ENCODE measurements at places on chromosomes 2 and 18.

DNA sequence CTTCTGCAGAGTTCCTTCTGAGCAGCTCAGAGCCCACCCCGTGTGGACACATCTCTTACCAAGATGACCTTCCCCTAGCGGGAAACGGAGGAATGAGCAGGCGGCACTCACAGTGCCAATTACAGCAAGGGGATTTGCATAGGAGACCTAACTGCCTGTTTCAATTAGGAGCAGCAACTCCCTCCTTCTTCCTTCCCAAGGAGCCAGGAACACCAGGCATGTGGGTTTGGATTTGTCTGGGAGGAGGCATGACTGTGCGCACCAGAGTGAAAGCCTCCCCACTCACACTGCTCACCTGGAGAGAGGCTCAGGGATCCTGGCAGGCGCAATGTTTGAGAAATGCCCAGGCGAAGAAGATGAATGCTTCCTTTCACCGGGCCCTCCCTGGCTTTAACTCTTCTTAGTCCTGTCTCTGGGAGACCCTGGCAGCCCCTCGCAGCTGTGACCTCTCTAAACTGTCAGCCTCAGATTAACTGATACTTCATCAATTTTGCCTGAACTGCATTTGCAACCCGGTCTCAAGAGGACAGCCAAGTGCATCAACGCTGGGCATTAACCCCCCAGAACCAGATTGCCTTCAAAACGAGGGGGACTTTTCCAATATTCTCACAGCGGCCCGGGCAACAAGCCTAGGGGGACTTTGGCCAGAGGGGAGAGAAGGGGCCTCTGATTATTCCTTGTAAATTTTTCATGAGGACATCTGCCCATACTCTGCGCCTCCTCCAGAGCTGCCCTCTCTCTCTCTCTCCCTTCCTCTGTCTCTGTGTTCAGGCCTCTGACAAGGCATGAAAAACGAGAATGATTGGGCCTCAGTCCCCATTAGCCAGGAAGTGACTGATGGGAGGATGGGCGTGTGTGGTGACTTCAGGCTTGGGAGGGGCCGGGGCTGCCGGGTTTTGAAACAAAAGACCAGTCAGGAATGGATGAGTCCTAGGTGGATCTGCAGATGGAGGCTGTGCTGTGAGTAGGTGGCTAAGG lies 93.8 kb downstream of the CMPK2 start:
- DNase-seq, result no peak

GRCh38 chr2:223019390-223019930 lies 32.5 kb upstream of the KCNE4 start:
- no peak for DNase-seq

GRCh38 chr2:74242354-74243071 lies 44.1 kb downstream of the MTHFD2 start:
- no peak for DNase-seq

GRCh38 chr2:47810850-47811249 lies 27.9 kb downstream of the MSH6 start:
- no peak for DNase-seq

DNA sequence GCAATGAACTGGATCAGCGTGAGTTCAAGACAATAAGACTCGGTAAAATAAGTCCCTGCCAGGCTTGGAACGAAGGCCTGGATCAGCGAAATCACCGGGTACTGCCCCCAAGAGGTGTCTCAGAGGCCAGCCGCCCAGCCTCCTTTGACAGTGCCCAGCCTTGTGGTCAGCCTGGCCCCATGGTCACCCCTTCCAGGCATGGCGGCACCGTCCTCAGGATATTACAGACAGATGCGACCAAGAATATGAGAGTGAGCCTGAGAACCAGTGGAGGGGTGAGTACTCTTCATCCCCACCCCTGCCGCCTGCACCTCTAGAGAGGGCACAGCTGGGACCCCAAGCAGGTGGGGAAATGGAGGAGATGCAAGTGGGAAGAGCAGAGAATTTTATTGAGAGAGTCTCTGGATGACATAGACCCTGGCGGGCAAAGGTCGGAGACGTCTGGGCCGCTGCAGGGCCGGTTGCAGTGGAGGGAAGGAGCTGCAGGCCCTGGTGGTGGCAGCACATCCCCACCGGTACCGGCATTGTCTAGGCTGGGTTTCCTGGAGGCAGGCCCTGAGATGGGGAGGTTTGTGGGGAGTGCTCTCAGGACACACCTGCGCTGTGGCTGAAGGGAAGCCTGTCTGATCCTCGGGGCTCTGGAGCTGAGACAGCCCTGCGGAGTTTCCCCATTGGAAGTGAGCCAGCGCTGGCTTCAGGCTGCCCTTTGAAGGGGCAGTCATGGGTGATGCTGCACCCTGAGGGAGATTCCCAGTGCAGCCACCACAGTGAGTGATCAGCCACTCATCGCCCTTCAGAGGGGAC lies 190.0 kb downstream of the SEPTIN10 start:
- DNase-seq, result no peak

DNA sequence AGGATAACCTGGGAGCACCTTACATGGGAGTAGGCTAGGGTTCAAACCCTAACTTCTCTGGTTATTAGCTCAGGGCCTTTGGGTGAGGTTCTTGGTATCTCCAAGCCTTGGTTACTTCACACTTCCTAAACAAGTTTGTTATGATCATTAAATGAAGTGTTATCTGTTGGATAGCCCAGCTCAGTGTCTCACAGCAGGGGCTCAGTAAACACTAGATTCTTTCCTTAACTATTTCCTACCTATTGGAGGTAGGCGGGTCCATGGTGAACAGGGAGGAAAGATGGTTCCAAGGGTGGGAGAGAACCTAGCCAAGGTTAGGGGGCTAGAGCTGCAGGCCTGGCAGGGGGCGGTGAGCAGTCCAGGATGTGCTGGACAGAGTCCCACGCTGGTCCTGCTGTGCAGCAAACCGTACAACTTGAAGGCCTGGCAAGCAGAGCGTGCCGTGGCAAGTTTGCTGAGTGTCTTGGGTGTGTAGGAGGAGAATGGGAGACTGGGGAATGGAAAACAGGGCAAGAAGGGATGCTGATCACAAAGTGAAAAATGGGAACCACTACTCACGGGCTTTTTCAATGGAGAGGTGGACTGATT lies 259.1 kb downstream of the PRKCE start:
- DNase-seq, result no peak

DNA sequence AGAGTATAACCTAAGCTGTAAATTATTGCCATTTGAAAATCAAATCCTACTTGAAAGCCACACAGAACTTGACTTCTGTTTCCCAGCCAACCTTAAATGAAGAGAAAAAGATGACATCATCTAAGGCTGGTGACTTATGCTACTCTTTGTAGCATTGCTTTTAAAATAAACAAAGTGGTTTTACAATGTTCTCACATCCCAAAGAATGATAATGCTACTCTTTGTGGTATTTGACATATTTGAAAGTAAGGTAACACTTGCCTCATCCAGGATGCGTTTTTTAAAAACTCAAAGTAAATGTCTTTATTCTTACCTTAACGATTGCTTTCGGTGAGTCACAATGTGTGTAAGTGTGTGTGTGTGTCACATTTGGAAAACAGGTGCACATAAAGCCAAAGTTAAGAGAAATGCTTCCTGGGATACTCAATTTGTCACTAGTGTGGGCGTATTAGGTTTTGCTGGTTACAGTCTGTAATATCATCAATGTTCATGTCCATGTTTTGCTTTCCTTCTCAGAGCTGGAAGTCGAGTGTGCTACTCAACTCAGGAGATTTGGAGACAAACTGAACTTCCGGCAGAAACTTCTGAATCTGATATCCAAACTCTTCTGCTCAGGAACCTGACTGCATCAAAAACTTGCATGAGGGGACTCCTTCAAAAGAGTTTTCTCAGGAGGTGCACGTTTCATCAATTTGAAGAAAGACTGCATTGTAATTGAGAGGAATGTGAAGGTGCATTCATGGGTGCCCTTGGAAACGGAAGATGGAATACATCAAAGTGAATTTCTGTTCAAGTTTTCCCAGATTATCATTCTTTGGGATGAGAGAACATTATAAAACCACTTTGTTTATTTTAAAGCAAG lies 2.6 kb downstream of the PMAIP1 start:
- no peak for DNase-seq

DNA sequence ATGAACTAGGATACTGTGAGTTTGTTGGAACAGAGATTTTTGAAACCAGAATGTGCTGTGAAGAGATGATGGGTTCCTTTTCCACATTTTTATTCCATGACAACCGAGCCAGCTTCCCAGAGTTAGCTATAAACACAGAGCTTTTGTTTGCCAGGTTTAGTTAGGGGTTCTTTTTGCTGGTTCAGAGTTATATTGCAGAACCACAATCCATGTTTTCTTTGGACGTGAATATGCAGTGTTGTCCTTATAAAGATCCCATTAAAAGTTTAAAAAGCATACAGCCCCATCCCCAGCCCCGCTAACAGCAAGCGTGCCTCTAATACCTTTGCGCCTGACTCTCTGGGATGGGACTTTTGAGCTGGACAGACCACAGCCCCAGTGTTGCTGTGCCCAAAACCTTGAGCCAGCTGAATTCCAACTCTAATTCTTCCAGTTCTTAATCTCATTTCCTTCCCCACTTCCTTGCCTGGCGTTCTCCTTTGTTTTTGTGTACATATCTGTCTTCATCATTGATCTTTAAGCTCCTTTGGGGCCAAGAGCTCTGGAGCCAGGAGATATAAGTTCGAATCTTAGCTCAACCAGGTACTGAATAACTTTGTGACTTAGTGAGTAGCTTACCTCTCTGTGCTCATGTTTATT lies 72.3 kb downstream of the SPATS2L start:
- no peak for DNase-seq

DNA sequence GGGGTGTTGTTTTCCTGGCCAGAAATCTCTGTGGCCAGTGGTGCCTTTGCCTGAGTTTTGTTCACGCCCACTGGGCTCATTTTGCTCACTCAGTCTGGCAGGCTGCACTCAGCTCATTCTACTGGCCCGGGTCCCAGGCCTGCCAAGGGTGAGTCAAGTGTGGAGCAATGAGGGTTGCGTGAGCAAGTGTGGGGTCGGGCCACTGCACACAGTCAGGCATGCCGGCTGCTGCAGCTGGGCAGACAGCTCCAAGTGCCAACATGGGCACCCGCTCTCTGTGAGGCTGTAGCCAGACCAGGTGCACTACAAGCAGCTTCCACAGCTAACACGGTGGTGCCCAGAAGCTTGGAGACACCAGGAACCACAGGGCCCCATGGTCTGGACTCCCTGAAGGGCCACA lies 801.1 kb upstream of the RAB6C start:
- no peak for DNase-seq

- DNase-seq, result no peak
These were observed 145.3 kb upstream of the SMAD7 start for GRCh38 chr18:49096021-49096420.

GRCh38 chr2:164739966-164740365 lies 101.7 kb downstream of the COBLL1 start:
- no peak for DNase-seq

GRCh38 chr18:51185075-51185474 lies 12.4 kb downstream of the MEX3C start:
- no peak for DNase-seq

DNA sequence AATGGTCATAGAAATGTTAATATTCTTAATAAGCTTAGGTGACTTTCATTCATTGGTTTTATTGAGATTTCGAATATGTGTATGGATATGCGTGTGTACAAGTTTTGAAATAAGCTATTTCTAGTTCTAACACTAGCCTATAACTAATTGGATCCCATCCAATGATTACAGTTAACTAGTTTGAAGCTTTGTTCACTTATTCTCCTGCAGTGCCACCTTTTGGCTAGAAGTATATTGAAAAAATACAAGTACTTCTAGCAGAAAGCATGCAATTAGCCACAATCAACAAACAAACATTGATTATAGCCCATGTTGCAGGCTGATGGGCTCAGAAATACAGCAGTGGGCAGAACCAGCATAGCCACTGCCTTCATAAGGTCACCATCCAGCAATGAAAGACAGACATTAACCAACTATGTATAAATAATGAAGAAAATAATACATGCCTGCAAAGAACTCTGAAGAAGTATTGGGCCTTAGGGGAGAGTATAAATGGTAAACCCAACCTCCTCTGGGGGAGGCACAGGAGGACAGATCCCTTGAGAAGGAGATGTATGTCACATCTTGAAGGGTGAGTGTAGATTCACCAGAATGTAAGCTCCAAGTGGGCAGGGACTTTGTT lies 5.1 kb upstream of the PIEZO2 start:
- DNase-seq, result peak; percentile 28

DNA sequence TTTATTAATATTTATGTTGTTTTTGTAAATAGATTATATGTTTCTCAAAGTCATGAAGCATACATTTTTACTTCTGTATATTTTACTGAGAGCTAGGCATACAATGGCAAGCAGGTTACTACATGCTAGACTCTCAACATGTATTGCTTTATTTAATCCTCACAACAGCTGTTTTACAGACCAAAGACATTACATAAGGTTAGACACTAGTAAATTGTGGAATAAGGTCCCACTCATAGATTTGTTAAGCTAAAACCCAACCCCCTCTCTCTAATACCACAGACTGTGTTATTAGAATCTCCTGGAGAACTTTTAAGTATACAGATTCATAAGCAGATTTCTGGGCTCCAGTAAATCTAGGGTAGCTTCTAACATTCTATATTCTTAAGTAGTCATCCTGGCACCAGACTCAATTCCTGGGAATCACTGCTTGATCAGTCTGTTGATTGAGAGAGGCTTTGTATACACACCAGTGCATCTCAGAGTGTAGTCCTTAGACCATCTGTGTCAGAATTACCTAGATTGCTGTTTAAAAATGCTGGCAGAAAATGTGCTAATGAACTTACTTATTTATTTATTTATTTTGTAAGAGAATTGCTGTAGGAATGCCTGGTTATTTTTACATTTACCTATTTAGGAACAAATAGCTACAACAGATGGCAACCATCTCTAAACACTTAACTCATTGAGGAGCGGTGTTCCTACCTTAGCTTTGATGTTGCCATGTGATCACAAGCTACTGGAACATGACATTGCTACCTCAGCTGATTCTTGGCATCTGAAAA lies 153.5 kb upstream of the CAVIN2 start:
- DNase-seq, result no peak

Data from NCI-H2029 (cell line).